ENCODE measurements at places on chromosomes 7 and 10.

DNA sequence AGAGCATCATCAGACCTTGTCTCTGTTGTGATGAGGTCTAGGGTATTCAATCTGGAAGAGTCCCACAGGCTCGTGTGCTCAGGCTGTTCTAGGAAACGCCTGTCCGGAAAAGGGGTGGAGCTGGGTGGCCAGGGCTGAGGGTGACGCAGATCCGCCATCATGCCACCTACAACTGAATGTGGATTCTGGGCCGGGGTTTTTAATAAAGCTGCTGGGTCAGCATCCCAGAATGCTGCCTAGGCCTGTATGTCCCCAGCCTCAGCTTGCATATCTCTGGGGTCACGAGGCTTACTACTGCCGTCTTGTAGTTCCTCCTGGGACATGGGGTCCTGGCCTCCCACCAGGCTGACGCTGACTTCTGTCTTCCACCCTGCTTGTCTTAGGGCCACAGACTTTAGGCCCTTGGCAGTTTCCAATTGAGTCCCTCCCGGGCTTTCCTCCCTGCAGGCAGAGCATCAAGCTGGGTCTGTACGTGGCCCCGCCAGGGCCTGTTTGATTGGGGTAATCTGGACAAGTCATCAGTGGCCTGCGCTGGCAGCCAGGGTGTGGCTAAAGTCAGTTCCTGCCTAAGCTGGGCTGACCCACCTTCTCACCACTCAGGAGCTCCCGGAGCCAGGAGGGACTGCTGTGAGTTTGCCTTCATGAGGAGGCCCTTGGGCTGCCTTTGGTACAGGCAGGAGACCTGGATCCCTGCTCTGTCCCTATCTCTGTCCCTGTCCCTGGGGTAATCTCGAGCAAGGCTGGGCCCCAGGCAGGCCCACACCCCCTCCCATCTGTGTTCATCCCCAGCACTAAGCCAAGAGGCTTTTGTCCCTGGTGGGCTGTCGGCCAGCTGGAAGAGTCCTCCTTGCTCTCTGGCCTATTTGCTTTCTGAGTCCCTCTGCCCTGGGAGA lies 79.9 kb downstream of the ZMIZ1 start:
- DNase-seq, result peak; percentile 47

DNA sequence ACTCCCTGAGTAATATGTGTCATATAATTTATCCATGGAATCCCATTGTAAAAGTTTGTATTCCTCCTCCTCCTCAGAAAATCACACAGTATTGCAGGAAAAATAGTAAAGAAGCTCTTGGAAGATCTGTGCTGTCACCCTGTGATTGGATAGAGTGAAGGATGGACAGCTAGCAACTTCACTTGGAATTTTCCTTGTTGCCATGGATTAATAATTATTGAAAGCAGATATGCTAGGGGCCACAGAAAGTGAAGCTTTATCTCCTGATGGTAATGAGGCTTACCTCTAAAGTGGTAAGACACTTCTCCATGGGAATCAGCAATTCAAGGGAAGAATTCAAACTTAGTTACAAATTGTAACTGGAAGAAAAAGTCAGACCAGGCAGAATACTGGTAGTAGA lies 48.8 kb downstream of the PHYHIPL start:
- DNase-seq, result no peak

DNA sequence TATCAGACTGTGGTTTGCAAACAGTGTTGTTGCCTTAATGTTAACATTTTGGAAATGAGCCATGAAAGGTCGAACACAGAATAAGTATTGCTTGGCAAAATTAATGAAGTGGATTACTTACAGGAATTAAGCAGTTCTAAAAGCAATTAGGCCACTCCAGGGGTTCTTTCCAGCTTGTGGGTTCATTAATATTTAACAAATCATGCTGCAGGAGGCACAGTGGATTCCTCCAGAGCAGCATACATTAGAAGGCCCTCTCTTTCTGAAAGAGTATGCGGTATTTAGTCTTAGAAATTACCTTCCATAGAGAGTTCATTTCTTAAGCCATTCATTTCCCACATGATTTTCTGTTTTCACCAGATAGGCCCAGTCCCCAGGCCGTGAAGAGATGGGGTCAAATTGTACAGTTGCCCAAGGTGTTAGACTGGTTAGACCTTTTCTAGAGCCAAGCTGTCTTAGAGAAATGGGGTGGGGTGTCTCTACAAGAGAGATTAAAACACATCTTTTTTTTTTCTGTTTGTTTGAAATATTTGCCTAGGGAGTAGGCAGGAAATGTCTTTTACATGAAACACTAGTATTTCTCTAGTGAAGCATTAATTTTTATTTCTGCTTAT lies 40.0 kb upstream of the AGR3 start:
- no peak for DNase-seq

DNA sequence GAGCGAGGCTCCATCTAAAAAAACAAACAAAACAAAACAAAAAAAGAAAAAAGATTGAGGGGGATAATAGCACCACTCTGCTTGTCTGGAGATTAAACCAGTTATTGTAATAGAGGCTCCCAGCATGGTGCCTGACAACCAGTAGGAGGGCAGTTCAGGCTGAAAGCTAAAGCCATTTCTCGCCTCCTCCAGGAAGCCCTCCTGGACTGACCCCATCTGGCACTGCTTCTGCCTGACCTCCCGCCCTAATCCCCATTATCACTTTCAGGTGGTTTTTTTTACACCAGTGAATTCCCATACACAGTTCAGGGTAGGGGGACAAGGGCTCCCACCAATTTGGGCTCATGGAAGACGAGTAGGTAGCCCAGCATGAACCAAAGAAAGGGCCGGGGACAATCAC lies 8.8 kb upstream of the ELN start:
- no peak for DNase-seq

DNA sequence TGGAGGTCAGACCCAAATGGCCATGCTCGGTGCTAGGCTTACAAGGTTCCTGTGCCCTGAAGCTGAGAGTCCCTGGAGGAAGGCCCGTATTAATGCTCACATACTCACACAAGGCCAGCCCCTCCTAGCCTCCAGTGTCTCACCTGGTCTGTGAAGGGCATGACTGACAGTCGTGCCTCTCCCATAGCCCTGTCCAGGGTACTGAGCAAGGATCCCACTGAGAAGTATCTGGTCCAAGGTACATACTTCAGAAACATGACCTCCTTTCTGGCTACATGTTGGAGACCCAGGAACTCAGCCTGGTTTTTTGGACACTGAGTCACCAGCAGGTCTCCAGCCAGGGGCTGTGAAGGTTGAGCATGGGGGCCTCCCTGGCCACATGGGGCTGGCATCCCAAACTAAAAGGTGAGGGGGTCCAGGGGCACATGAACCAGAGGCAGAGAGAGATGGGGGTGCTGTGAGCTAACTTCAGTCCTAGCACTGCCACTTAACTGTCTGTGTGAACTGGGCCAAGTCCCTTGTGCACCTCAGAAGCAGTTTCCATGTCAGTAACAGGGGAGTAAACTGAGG lies 17.6 kb upstream of the RASGEF1A start:
- DNase-seq, result no peak

DNA sequence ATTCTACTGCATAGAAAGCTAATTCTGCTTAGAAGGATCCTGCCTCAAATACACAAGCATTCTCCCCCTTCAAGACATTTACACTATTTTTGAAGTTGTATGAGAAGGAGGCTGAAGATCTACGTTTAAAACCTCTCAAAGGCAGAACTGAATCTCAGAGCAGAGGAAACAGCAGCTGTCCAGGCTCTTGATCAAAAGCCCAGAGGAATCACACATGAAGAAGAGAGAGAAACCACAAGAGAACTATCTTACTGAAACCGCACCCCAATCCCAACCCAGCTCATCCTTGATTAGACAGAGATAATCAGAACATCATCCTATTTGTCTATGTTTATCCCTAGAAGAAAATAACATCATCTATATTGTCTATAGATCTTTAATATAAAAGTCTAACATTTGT lies 2.2 kb upstream of the DNAJC1 start:
- DNase-seq, result no peak

Data from liver (tissue), 10 donors.